ENCODE measurements at places on chromosomes 13 and 19.

- peak; percentile 33 for DNase-seq
Observed at GRCh38 chr19:48393559-48394330, at the start of gene GRIN2D. Gene GRIN2D, plus strand, starts transcription at chr19:48393668. Its CDS starts 4,725 bp downstream, at chr19:48398393.

- no peak for DNase-seq
Observed at GRCh38 chr19:50203281-50204080, at the start of gene MYH14. Gene MYH14, plus strand, starts transcription at chr19:50203622. Its CDS starts 6,744 bp downstream, at chr19:50210366.

- peak; percentile 89 for DNase-seq
Observed at GRCh38 chr13:59531571-59532091, 632.1 kb downstream of the DIAPH3 start.

DNA sequence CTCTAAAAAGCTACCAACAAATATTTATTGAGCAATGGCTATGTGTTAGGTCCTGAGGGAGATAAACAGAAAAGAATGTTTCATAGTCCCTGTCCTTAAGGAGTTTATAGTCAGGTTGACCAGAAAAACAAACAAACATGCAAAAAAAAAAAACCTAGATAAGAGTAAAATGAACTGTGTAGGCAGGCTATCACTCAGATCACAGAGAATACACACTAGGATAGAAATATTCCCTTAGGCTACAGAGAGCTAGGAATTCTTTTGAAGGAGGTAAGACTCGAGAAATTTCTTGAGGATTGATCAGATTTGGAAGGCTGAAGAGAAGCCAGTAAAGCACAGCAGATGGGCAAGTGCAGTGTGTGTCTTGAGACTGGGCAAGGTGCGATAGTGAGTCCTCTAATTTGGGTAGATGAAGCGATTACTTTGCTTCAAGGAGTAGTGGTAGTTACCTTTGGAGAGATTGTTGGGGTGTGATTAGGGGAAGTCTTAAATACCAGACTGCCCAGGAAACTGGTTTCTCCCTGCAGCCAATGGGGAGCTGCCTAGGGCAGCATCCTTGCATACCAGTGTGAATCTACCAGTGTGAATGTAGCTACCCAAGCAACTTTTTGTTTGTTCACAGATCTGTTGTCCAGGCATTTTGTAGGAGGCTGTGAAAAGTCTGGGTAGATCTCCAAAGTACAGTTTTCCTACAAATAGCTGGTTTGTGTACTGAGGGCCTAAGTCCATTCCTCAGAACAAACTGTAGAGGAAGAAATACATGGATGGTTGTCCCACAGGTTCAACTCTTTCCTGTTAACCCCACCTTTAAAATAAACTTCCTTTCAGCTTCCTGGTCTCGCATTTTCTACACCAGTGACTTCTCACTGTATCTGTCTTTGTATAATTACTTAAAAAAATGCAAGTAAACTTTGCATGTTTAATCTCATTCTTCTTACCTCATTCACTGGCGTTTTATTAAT, 314.1 kb downstream of the KLF5 start:
- DNase-seq: no peak

GRCh38 chr13:84821261-84821660, 939.0 kb upstream of the SLITRK1 start:
- DNase-seq: no peak

DNA sequence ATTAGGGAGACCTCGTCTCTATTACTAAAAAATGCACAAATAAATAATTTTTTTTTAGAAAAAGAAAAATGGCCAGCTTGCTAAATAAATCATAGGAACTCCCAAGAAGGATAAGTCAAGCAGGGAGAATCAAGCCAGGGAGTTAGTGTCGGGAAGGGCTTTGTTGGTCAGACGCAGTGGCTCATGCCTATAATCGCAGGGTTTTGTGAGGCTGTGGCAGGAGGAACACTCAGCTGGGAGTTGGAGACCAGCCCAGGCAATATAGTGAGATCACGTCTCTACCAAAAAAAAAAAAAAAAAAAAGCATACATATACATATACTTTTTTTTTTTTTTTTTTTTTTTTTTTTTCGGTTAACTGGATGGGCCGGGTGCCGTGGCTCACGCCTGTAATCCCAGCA, 9.0 kb downstream of the NACC1 start:
- DNase-seq: peak; percentile 55

DNA sequence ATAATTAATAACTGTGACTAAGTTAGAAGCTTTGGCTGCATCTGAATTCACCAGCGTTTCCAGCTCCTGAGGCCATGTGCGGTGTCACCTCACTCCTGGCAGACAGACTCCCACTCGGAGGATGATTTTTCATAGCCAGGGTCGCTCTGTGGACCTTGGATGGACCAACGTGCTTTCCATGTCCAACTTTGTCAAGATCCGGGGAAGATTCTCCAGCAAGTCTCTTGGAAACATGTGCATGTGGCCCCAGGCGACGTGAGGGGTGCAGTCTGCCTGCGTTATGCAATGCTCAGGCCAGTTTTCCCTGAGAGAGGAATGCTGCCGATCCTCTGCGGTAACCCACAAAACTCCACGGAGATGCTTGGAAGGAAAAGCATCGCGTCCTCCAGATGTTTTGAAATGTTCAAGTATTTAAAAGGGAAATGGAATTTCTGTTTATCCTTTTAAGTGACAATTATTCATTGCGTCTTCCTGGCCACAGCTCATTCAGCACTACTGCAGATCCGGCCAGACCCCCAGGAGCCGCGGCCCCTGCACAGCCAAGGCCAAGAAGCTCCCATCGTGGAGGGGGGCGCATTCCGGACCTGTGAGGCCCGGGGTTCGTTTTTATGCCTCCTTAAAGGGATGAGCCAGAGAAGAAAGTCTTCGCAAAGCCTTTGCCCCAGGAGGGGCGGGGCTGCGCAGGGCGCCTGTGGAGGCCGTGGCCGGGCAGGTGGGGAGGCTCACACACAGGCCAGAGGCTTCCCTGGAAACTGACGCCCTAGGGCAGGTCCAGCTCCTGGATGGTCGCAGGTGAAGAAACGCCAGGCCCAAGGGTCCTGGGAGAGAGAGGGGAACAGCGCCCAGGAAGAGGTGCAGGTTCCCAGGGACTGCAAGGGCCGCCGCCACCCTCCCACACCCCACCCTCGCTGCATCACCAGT, 46.0 kb downstream of the C13orf46 start:
- peak; percentile 99 for DNase-seq

GRCh38 chr13:110916301-110917142, 1.7 kb upstream of the ANKRD10 start:
- peak; percentile 79 for DNase-seq

GRCh38 chr19:14450168-14450874, 17.2 kb downstream of the PKN1 start:
- DNase-seq: no peak

DNA sequence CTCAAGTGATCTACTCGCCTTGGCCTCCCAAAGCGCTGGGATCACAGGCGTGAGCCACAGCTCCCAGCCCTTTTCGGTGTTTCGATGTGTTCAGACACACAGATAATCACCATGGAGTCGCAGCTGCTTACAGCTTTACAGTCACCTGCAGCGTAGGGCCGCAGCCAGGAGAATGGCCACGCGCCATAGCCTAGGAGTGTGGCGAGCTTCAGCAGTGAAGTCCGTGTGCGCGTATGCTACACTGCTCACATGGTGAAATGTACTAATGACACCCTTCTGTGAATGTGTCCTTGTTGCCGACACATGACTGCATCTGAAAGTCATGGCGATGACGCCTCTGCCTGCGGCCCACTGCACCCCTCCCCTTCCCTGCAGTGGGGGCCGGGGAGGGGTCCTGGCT, 23.6 kb downstream of the AP3D1 start:
- DNase-seq: no peak

GRCh38 chr13:29105779-29106178, 285.6 kb downstream of the MTUS2 start:
- DNase-seq: no peak

DNA sequence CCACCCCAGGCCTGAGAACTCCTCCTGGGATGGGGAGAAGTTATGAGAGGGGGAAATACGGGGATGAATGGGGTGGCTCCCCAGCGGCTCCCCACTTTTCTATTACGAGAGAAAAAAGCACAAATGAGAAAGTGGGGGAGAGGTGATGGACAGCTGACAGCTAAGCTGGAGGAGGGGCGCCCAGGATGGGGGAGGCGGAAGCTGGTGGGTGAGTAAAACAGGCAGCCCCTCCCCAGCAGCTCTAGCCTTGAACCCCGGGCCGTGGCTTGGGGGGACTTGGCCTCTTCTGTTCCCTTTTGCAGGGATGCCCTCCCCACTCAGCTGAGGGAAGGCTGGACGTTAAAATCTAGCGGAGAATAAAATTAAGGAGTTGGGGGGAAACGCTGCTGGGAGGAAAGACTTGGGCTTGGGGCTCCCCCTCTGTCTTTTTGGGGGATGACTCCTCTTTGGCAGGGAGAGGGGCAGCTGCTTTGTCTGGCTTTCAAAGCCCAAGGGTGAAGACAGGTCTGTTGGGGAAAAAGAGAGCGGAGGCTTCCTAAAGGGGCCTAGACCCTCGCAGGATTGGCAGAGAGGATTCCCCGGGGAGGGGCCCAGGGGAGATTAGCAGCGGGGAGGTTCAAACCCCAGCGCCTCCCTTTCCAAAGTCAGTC, 1.4 kb upstream of the SAMD1 start:
- DNase-seq: no peak

DNA sequence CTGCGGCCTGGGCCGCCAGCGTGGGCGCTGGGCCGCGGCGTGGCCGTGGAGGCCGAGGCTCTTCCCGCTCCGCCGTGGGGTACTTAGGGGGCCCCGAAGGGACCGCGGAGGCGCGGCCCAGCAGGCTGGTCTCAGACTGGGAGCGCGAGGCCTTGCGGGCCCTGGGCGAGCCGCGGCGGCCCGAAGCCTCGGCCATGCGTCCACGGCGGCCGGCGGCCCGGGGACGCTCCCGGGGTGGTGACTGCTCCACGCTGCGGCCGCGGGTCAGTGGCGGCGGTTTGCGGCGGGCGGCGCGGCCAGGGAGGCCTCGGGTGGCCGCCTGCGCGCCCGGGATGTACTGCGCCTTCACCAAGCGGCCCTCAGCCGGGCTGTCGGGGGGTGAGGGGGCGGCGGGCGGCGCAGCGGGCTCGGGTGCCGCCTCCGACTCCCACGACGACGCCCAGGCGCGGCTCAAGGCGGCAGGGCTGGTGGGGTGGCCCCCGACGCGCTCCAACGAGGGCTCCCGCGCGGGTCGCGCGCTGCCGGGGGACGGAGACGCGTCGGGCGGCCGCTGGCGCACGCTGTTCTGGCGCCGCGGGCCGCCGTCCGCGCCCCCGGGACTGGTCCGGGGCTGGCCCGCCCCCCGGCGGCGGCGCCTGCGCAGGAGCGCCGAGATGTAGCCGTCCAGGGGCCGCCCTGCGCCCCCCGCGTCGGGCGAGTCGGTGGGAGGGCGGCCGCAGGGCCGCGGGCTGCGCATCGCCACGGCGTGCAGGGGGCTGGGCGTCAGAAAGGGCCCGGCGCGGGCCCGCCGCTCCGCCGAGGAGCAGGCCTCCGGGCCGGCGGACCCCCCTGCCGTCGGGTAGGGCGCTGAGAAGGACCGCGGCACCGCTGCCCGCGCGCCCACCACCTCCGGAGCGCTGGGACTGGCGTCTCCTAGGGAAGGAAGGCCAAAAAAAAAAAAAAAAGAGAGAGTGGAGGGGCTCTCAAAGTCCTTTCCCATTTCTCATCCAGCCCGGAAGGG, 11.7 kb downstream of the DACT3 start:
- no peak for DNase-seq

GRCh38 chr19:35109395-35110112, 6.1 kb upstream of the FXYD3 start:
- no peak for DNase-seq

- no peak for DNase-seq
Observed at GRCh38 chr13:33448889-33449288, 163.3 kb upstream of the STARD13 start.

GRCh38 chr13:112911883-112912282, 57.1 kb upstream of the MCF2L start:
- no peak for DNase-seq

DNA sequence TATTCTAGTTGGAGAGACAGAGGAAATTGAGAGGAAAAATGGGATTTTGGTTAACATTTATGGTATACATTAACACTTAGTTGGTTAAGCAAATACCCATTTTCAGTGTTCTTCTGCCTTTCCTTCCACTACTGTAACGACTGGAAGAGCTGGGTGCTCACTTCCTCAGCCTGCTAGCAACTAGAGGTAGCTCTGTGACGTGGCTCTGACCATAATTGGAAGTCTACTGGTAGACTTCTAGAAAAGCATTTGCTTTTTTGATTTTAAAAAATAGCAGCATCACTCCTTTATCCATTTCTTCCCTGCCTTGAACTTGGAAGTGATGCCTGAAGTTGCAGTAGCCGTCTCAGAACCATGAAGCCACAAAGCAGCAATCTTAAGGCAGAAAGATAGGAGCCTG, 15.9 kb downstream of the NHLRC3 start:
- no peak for DNase-seq

DNA sequence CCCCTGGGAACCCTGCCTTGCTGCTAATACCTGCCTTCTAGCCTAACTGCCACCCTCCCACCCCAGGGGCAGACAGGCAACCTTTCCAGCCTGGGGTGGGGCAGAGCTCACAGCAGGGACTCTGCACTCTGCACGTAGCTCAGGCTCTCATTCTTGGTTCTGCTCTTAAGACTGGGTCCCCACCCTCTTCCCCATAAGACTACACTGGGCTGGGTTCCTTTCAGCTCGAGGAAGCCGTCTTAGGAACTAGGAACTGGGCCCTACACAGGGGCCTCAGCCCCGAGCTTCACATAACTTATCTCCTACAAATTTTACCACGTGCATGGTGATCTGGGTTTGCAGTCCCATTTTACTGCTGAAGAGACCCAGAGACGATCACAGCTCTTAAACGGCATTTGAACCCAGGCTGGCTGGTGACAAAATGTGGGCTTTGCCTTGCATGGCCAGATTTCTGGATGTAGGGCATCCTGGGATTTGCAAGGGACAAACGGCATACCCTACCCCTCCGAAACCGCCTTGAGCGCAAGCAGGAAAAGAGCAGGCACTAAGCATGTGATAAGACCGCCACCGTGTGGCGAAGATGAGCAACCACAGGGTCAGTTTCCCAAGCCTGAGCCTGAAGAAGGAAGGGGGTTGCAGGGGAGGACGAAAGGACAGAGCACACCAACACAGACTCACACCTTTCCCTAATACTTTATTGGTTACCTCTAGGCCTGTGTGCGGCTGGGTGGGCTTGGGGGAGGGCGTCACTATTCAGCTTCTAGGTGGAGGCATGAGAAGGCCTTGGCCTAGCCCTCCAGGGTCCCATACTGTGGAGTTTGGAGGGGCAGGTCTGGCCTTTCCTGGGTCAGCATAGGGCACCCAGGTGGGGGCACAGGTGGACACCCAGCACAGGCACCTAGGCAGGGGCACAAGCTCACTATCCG, 5.1 kb downstream of the JUNB start:
- DNase-seq: peak; percentile 81

DNA sequence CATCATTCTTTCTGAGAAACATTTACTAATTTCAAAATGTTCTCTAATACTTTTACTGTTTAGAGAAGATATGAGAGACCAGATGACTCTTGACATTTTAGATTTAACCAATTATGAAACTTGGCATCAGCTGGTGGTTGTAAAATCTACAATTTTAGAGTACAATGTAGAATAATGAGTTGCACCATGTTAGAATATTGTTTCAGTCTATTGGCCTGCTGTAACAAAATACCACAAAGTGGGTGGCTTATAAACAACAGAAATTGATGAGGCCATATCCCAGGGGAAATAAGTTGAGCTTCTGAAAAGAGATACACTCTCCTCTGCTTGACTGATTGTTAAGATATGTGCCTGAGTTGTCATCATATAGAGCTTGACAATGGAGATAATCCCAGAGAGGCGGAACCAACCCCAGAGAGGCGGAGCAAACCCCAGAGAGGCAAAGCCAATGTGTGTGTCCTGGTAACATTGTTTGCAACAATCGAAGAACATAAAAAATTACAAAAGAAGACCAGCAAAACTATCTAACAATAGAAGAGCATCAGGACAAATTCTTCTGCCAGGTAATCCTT, 373.0 kb upstream of the SLITRK1 start:
- DNase-seq: no peak

GRCh38 chr13:79398915-79399314, 7.1 kb downstream of the RBM26 start:
- DNase-seq: peak; percentile 55

All from IMR-90 (cell line).